Stimulated activated CD4-positive, alpha-beta T cell treated with anti-CD3 and anti-CD28 coated beads, Interleukin-4, amount 100 ng/mL, for 1 hour (primary cell): ENCODE measurements at places on chromosomes 4 and X.

GRCh38 chr4:133969202-133969848 is 232.3 kb downstream of the PABPC4L start:
- no peak for DNase-seq

DNA sequence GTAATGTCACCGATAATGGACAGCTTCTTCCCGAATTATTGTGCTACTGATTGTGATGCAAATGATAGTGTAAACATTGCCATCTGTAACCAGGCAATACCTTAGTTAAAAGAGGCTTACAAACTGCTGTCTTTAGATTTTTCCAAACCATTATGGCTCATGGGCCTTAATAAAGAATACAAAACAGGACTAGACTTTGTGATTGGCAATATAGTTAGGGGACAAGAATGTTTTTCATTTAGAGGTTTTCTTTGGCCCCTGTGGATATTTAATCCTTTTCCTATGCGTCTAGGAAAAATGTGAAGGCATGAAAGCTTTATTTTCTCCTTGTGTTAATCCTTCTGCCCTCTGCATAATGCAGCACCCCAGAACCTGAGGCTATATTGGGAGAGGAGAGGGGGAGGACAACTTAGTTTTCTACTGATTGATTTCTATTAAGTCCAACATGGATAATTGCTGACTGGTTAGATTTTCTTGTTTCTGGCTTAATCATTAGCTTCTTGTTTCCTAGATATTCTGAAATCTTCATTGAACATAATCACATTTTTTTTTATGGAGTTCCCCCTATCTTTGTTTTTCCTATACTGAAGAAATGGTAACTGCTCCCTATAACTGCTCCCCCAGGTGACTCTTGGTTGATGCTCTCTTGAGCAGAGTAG is 1.9 kb downstream of the PRPS1 start:
- no peak for DNase-seq

DNA sequence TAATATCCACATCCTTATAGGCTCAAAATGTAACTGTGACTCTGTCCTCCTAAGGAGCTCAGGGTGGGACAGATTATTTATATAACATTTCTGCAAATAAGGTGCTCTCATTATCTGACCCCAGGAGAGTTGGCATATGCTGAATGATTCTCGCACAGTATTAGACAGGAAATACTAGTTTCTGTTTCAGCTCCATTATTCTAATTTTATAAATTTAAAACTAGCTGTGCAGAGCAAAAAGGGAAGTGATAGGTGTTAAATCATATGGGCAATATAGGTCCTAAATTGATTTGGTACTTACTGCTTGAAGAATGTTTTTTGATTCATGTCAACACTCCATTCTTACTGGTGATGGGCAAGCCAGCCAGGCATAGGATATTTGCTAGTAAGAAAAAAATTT is 141.5 kb downstream of the GLRA2 start:
- no peak for DNase-seq

DNA sequence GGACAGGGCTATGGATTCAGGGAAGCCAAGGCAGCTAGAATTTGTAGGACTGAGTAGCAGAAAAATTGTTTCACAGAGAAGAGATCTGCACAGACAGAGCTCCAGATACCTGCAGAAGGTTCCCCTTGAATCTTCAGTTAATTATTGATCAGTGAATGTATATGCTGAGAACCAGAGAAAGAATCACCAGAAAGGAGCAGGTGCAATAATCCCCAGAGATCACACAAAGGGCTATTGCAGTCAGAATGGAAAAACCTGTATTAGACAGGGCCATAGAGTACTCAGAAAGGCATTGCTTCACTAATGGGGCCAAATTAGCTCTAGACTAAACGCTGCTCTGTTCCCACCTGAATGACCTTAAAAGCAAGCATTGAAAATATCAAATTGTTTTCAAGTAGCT is 35.5 kb upstream of the SMAD1 start:
- no peak for DNase-seq

DNA sequence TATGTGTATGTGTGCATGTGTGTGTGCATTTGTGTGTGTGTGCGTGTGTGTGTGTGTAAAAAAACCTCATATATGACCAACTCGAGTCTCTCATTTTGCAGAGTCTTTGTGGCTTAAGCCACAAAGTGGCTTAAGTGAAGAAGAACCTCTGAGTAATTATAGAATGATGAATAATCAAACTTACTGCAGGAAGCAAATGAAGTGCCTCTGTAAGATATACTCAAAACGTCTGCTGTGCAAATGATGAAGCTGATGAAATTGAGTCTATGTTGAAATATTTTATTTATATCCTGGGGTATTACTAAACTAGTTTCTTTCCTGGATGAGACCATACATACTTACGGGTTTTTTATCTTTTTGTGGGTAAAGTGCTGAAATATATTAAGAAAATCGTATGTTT is 1198.7 kb downstream of the PCDH7 start:
- DNase-seq = no peak

DNA sequence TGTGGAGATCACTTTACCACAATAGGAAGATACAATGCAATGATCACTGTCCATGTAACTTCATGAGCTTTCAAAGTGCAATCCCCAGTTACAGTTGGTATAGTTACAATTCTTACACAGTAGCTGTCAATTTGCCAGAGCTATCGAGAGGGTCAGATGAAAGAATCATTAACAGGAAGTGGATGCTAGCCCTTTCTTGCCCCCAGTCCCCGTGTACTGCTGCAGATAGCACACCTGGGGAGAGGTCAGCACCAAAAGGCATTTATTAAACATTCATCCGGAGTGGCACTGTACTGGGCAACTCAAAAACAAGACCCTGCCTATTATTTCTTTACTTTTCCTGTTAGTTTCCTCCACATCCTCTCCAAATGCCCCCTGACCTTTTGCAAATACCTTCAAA is 47.7 kb downstream of the SOD3 start:
- DNase-seq = no peak

GRCh38 chr4:41686893-41687292 is 61.6 kb downstream of the PHOX2B start:
- DNase-seq = no peak

DNA sequence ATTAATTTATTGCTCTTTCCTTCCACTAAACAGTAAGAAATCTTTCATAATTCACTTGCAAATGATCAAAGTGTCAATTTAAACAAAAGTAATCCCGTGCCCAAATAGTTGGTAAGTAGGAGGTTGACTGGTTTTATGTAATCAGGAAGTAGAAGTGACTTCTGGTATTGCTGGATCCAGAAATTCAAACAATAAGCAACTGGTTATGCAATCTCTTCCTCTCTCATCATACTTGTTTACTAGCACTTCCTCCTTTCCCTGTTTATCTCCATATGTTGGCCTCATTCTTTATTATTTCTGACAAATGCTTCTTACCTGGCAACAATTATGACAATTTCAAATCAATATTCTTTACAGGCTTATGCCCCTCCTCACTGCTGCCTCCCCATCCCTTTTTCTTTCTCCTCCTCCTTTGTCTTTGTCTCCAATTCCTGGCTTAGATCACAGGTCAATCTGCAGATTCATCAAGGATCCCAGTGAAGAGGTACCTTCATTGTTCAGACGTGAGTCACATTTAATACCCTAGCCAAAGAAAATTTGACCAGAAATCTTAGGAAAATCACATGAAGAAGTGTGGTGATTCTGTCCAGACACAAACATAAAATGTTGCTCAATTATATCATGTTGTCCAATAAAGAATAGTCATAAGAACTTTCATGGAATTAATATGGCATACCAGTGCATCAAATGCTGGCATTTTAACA is 323.2 kb upstream of the PCDH7 start:
- no peak for DNase-seq

DNA sequence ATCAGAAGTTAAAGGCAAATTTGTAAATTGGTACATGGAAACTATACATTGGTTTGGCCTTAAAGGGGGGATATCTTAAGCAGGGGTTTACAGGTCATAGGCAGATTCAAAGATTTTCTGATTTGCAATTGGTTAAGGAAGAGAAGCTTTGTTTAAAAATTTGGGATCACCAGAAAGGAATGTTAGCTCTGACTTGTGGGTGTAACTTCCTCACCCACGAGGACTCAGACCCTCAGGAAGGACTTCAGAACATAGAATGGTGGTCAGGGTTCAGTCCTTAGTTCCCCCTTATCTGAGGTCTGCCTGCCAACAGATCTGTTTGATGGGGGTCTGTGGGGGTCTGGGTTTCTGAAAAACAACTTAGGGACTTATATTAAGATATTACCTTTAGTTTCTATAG is 427.4 kb upstream of the DIPK2B start:
- no peak for DNase-seq

- DNase-seq = no peak
Measured at GRCh38 chrX:25344161-25344936, 328.6 kb upstream of the ARX start.

DNA sequence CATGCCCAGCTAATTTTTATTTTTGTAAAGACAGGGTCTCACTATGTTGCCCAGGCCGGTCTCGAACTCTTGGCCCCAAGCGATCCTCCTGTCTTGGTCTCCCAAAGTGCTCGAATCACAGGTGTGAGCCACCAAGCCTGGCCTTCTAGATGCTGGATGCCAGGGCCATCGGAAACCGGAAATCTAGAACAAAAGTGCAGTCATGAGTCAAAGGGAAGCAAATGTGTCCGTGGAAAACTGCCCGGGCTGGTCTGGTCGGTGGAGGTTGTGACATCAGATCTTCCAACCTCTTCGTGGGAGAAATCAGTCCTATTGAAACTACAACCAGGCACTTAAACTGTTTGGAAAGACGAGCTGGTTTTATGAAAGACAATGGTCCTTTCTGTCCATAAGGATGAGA is 92.3 kb upstream of the SHOX start:
- no peak for DNase-seq

GRCh38 chrX:129743821-129744220 is 5.0 kb downstream of the XPNPEP2 start:
- no peak for DNase-seq

- DNase-seq = no peak
Measured at GRCh38 chrX:39492497-39493162, 605.1 kb downstream of the BCOR start.

DNA sequence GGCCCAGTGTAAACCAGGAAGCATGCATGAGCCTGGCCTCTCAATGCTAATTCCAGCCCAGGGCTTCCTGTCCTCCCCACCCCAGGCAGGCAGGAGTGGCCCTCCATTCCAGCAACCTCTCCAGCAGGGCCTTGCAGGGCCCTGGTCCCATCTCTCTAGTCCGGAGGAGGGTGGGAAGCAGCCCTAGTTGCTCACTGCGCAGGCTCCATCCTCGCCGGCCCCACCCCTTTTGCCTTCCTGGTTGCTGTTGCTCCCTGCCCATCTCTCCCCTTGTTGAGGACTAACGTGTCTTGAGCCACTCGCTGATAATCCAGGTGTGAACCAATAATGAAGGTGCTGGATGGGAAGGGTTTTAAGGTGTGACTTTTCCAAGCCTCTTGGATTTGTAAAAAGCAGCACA is 161.2 kb upstream of the BCOR start:
- no peak for DNase-seq

- DNase-seq = no peak
Measured at GRCh38 chr4:83258461-83258860, 26.1 kb downstream of the COQ2 start.

DNA sequence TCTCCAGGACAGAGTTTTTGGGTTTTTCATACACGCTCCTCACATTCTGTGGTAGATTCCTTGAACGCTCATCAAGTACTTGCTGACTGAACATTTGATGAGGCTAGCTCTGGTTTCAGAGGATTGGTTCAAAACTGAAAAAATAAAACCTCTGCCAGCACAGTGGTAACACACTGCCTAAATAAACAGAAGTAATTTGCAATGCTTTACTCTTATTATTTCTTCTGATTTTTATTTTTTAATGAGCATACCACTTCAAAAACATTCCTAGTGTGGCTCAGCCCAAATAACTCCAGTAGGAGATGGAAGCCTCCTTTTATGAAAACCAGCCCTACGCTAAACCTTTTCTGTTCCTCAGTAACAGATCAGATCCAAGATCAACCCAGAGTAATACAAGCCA is 72.0 kb upstream of the INTU start:
- no peak for DNase-seq

- no peak for DNase-seq
Measured at GRCh38 chr4:166309286-166309685, 436.2 kb downstream of the TLL1 start.

GRCh38 chr4:21884615-21885014 is 64.0 kb downstream of the KCNIP4 start:
- no peak for DNase-seq

DNA sequence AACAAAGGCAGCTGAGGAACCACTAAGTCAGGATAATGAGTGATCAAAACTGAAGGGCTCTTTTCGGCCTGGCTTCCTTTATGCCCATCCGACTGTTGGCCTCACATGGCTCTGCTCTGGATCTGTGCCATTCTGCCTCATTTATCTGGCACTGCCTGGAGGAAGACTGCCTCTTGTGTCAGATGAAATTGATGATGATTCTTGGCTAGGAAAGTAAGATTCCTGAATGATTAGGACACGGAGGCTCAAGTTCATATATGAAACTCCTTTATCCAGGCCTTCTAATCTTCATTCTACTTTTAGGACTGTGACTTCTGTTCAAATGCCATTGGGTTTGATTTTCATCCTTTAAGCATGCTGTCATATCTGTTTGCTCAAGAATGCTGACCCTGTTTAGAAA is 475.4 kb upstream of the RPS6KA3 start:
- DNase-seq = no peak

GRCh38 chr4:81205302-81205701 is 9.7 kb downstream of the PRKG2 start:
- no peak for DNase-seq
